Fibroblast of mammary gland (primary cell): ENCODE measurements at places on chromosomes 12 and 14.

DNA sequence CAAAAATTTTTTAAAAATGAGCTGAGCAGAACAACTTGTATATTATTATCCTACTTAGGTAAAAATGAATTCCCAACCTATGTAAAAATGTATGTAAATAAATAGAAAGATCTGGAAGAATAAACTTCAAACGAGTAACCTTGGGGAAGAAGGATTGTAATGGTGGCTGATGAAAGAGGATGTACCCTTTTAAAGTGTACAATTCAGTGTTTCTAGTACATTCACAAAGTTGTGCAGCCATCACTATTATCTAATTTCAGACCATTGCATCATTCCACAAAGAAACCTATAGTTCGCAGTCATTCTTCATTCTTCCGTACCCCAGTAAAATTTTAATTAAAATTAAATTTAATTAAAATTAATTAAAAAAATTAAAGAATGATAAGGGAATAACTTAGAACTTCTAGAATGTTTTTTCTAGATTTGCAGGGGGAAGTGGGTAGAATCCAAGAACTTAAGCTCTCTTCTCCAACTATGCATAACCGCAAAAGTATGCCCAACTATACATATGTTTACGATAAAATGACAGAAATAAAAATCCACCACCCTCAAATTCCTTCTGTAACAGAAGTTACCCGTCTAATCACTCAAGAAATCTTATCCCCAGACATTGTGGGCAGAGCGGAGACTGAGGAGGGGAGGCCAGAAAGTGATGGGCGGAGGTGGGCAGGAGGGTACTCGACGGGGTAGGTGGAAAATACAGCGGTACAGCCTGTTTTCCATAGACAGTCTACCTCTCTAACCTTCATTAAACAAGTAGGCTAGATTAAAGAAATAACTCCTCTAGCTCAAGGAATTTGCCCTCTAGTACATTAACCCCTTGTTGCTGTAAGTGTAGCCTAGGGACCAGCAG, 921 bp downstream of the DEPDC4 start:
- no peak for DNase-seq

- DNase-seq = no peak
Observed at GRCh38 chr12:6618483-6619225, 11.5 kb upstream of the CHD4 start.

GRCh38 chr14:101115652-101116051, 212.1 kb upstream of the RTL1 start:
- DNase-seq = no peak

DNA sequence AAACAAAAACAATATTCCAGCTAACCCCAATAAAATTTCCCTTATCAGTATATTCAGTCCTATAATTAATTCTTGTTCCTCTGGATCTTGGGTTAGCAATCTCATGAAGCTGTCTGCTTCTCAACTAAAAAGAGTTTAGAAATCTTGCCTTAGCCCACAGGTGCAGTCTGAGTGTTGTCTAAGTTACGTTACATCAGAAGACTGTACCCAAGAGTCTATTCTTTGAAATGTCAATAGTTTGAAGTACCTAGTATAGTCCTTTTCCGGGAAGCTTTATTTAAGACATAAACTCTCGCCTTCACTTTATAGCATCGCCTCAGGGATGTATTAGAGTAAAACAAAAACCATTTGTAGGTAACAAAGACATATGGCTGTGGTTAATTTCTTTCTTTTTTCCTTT, 465.1 kb downstream of the FUT8 start:
- no peak for DNase-seq

GRCh38 chr12:99454539-99455172, 192.9 kb upstream of the GARIN6 start:
- no peak for DNase-seq

GRCh38 chr14:75551021-75551420, 27.4 kb upstream of the FLVCR2 start:
- DNase-seq = no peak

- no peak for DNase-seq
Observed at GRCh38 chr12:28506271-28506670, 316.0 kb downstream of the CCDC91 start.

DNA sequence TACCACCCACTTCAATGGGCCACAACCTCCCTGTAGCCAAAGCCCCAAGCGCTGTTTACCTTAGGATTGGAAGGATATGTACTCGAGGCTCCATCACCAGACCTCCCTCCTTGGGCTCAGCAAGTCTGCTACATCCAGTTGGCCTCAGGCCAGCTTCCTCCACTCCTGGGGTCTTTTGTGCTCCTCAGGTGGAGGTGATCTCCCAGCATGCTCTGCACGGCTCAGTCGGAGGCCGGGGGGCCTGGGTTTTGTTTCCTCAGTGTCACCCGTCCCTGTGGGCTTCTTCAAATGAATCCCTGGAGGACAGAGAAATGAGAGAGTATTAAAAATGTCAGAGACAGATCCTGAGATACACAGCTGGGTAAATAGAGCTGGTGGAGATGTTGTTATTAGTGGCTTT, 723.1 kb upstream of the TBX3 start:
- no peak for DNase-seq

DNA sequence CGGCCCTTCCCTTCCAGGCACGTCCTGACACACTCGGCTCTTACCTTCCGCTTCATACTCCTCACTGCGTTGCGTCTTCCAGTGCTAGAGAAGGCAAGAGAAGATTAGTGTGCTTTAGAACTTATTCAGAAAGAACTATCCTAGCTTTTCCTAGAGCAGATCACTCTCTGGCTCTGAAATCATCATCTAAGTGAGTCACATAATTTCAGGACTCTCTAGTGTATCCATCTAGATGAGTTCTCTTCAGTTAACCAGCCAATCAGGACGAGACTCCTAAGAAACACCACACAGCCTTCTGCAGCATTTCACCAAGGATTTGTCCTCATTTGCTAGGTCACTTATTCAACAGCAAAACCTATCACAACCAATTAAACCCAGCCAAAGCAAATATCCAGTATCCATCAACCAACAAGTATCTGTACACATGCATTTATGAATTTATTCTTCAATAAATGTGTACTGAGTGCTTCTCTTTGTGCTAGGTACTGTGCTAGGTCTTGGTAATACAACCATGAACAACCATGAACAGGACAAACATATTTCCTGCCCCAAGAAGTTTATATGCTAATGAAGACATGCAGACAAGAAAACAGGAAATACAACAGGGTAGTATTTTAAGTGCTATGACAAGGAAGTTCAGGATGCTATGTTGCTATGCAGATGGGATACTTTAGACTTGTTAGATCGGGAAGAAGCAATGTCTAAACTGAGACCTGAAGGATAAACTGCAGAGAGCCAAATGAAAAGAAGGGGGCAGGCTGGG, 52.1 kb downstream of the NIN start:
- peak; percentile 86 for DNase-seq

DNA sequence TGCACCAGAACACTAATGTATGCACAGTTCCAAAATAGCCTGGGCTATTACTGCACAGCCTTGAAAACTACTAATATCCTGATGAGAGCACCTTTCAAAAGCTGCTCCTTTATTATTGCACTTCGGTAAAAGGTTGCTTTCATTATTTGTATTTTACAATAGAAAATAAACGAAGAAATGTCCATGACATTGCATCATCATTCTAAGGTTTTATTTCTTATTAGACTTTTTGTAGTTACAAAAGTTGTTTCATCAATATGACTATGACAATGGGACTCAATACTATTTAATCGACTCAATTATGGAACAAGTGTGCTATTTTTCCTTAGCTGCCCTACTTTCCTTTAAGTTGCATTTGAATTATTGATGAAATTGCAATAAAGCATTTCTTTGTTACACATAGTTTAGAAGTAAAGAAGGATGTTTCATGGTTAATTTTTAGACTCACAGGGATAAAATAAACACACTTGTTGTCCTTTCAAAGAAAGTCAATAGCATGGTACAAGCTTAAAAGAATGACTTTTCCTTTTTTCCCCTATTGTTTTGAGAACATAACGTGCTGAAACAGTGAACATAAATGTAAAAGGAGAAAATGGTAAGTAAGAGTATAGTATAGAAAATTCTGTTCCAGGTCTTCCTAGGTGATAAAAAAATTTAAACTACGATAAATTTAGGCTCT, 407.6 kb downstream of the BCAT1 start:
- no peak for DNase-seq
